GM12892 (cell line): ENCODE measurements at places on chromosomes 4 and X.

- DNase-seq: peak; percentile 2
Measured at GRCh38 chr4:73341454-73341853, 62.6 kb upstream of the ALB start.

DNA sequence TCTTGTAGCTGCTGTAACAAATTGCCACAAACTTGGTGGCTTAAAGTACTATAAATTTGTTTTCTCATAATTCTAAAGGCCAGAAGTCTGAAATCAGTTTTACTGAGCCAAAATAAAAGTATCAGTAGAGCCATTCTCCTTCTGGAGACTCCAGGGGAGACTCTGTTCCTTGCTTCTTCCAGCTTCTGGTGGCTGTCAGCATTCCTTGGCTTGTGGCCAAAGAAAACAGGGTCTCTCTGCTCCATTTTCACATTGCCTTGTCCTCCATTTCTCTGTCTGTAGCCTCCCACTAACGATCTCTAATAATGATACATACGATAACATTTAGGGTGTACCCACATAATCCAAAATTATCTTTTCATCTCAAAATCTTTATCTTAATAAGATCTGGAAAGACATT is 200.4 kb downstream of the MAB21L2 start:
- DNase-seq: no peak

GRCh38 chrX:28158019-28158777 is 176.9 kb upstream of the DCAF8L1 start:
- no peak for DNase-seq

GRCh38 chr4:126701756-126702155 is 931.0 kb upstream of the INTU start:
- DNase-seq: no peak

- DNase-seq: peak; percentile 17
Measured at GRCh38 chrX:106894392-106894909, 8.7 kb downstream of the RIPPLY1 start.
